Vein endothelial cell (primary cell): ENCODE measurements at places on chromosomes 11 and 22. TPM values are rescaled to one million over a fixed set of nuclear protein-coding genes. Genes with fewer than 3 reads are reported as not detected.

The GPR83 gene
- total RNA-seq, result not detected in 2 replicates

The HBG2 gene
- not detected in 2 replicates for total RNA-seq

The NCAM1 gene
- total RNA-seq, result 1.4 and 1.6 TPM in 2 replicates

The SMDT1 gene
- total RNA-seq, result 4.9 and 5.0 TPM in 2 replicates

The OR2D3 gene
- not detected in 2 replicates for total RNA-seq
